Stimulated activated CD8-positive, alpha-beta memory T cell treated with anti-CD3 and anti-CD28 coated beads, Interleukin-15, amount 100 ng/mL, for 4 hours (primary cell): ENCODE measurements at places on chromosomes 2 and 18.

GRCh38 chr2:191105082-191105481 lies 45.7 kb downstream of the STAT4 start:
- DNase-seq = no peak

DNA sequence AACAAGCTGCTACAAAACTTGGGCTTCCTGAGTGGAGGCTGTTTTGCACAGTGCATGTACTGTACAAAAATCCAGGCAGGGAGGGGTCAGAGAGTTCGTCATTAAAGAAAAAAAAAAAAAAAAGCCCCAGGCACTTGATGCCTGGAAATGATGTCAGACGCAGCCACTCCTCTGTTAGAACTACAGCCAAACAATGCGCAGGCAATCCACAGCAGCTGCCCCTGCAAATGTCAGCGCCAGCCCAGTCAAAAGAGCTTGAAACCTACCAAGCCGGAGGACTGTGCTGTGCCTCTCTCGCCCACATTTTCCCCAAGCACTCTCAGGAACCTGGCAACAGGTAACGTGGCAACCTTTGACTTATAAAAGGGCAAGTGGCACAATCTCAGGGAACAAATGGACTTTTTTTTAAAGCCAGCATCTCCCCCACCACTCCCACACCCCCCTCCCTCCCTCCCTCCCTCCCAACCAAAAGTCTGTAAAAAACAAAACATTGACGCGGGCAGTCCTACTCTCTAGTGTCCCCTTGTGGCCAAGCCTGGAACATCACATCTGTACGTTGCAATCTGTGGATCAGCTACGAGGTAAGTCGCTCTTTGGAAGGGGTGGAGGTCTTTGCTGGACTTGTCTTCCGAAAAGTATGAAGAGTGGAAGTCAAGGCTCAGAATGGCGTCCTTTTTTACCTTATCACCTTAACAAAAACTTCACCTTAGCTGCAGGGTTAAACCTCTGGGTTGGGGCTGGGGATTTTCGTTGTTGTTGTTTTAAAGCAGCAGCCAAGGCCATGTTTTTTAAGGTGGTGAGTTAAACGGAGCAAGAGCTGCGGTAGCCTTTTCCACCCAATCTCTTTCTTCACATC lies 144.2 kb downstream of the TGIF1 start:
- peak; percentile 75 for DNase-seq

GRCh38 chr2:107570876-107571275 lies 255.8 kb upstream of the RGPD4 start:
- no peak for DNase-seq

- no peak for DNase-seq
These were observed 28.9 kb upstream of the FOSL2 start for GRCh38 chr2:28363686-28364280.

DNA sequence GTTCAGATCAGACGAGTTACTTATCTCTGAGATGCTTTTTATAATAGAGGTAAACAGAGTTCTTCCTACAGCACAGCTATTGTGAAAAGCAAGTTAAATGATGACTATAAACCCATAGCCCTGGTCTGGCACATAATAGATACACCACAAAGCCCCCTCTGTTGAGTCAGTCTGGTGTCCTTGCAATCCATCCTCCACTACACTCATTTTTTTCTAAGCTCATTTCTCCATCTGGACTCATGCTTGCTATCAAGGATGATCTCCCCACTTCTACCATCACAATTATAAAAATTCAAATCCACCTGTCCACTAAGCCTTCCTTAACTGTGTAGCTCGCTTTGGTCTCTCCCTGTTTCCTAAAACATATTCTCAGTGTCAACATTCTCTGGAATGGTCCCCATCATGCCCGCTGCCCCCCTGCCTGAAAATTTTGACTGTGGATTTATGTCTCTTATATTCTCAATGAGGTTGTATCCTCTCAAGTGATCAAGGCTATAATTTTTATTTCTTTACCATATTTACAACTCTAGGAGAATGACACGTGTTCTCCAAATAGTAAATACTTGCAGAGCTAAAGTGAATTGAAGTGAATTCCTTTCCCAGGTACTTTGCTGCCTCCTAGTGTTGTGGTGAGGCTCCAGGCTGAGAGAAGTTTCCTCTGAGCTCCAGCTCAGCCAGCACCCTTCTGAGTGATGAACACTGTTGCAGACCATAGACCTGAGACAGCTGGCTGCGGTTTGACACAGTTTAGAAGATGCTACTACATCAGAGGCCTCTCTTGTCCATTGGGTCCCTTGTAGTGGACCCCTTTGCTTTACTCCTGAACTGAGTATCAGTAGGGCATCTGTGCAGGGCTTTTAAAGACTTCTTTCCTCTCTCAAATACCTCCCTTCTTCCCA lies 108.7 kb downstream of the DPP10 start:
- no peak for DNase-seq

GRCh38 chr2:134397146-134397896 lies 143.4 kb downstream of the MGAT5 start:
- no peak for DNase-seq

GRCh38 chr2:185676316-185676715 lies 62.3 kb upstream of the FSIP2 start:
- no peak for DNase-seq

DNA sequence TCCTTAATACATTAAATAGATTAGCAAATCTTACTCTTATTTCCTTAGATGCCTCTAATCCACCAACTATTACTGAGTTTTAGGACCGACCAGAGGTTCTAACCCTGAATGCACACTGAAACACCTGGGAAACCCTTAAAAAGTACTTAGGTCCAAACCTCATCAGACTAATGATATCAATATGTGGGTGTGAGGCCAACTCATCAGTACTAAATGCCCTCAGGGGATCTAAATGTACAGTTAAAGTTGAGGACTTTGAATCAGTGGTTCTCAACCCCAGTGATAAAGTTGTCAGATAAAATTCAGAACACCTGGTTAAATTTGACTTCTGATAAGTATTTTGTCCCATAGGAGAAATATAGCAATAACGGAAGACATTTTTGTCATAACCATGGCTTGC lies 20.9 kb downstream of the MMADHC start:
- DNase-seq = no peak

DNA sequence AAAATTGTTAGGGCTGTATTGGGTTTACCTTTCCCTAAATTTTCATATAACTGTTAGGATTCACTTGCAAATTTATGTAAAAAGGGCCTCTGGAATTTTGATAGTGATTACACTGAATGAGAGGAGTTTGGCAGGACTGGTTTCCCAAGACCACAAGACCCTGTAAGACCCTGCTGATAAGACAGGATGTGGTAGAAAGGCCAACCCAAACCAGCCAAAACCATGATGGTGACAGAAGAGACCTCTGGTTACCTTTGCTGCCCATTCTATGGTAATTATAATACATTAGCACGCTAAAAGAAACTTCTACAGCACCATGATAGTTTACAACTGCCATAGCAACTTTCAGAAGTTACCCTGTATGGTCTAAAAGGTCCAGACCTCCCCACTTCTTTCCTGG lies 8.3 kb upstream of the CASP10 start:
- DNase-seq = no peak

DNA sequence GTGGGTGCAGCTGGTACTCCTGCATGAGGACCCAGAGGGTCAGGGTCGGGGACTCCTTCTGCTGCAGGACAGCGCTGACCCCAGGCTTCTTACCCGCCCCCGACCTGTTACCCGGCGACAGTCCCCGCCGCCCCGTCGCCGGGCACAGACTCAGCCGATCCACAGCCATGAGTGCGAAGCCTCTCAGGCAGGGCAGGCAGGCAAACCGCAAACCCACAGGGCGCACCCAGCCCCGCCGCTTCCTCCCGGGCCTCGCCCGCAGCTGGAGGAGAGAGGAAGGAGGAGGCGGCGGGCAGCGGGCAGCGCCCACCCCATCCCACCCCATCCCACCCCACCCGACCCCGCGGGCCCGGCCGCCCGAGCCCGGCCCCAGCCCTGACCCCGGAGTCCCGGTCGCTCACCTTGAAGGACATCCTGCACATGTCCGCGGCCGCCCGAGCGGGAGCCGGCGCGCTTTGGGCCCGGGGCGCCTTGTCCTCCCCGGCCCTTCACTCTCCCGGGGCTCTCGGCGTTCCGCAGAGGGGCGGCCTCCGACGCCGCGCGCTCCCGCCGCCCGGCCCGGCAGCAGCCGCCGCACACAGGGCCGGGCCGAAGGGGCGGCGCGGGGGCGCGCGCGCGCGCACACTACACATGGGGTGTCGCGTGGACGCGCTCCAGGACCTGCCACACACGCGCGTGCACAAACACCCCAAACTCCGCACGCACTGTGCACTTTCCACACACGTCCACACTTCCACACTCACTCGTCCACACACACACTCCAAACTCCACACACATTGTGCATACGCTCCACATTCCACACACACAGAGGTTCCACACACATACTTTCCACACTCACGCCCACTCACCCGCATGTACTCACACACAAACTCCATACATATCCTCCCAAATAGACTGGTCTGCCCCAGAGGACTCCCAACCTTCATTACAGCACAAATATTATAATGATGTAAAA lies at the start of gene ANKRD29:
ANKRD29 (minus strand) TSS at position 603 of the 955 bp plus-strand sequence; CDS start at position 422, 181 bp downstream.
- DNase-seq = no peak

GRCh38 chr2:39325966-39326365 lies 82.2 kb upstream of the CDKL4 start:
- DNase-seq = no peak

GRCh38 chr2:143504397-143504796 lies 375.2 kb downstream of the ARHGAP15 start:
- no peak for DNase-seq

- no peak for DNase-seq
These were observed 1.4 kb downstream of the SPATS2L start for GRCh38 chr2:200307724-200308545.

- DNase-seq = no peak
These were observed 43.0 kb upstream of the KCNE4 start for GRCh38 chr2:223008956-223009355.

- no peak for DNase-seq
These were observed 22.5 kb downstream of the ALS2 start for GRCh38 chr2:201758234-201758633.

GRCh38 chr2:204892506-204893255 lies 347.4 kb downstream of the PARD3B start:
- DNase-seq = no peak

DNA sequence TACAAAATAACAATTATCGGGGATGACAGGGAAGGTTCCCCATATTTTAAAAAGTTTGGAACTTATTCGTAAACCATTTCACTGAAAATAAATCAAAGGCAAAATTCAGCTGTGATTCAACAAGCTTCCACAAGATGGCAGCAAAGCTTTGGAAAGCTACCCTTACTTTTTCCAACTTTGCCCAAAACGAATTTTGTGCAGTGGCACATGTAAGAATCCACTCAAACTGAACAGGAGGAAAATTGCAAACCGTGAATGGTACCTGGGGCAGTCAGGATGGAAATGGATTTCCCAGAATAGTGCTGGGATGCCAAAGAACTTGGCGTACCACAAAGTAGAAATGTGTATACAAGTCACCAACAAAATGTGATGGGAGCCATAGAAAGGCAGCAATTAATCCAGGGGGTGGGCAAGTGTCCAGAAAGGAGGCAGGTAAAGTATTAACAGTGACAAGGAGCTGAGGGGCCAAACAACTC lies 10.7 kb downstream of the RPL31 start:
- no peak for DNase-seq

DNA sequence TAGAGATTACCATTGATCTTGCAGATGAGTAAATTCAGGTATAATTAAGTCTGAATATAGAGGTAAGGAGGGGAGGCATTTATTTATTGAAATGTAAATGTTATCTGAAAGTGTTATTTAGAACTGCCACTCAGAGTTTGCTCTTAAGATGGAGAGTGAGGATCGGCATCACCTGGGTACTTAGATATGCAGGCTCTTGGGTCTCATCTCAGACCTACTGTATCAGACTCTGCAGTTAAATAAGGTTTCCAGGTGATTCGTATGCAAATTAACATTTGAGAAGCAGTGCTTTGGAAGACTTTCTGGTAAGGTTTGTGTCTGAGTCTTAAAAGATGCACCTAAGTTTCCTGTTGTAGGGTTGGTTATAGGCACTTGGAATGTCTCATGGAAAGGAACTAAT lies 9.2 kb downstream of the HTR2B start:
- DNase-seq = no peak

DNA sequence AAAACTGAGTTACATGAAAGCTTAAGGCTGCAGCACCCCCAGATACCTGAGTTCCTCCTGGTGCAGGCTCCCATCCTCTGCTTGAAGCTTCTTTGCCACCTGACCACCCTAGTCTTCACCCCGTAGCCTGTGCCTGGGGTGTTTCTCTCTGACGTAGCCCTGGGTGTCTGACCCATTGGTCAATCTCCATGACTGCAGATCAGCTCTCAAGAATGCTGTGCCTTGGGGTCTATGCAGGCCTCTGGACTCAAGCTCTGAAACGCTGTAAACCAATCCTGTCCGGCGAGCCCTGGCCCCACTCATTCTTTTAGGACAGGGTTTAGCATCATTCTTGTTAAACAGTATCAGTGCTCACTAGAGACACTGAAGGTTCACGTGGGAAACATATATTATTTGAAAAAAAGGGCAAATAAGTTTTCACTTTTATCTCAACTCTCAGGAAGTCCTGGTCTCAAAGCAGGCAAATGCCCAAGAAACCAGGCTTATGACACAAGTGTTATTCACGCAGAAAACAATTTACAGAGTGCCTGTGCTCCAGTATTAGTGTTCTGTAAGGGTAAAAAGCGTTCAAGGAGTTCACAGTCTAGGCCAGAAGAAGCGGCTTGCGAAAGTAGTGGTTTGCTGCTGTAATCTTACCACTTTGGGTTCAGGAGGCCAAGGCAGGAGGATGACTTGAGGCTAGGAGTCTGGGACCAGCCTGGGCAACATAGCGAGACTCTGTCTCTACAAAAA lies 22.8 kb upstream of the PPP4R1 start:
- DNase-seq = no peak

GRCh38 chr2:232873909-232874641 lies 4.0 kb downstream of the SNORC start:
- DNase-seq = no peak

DNA sequence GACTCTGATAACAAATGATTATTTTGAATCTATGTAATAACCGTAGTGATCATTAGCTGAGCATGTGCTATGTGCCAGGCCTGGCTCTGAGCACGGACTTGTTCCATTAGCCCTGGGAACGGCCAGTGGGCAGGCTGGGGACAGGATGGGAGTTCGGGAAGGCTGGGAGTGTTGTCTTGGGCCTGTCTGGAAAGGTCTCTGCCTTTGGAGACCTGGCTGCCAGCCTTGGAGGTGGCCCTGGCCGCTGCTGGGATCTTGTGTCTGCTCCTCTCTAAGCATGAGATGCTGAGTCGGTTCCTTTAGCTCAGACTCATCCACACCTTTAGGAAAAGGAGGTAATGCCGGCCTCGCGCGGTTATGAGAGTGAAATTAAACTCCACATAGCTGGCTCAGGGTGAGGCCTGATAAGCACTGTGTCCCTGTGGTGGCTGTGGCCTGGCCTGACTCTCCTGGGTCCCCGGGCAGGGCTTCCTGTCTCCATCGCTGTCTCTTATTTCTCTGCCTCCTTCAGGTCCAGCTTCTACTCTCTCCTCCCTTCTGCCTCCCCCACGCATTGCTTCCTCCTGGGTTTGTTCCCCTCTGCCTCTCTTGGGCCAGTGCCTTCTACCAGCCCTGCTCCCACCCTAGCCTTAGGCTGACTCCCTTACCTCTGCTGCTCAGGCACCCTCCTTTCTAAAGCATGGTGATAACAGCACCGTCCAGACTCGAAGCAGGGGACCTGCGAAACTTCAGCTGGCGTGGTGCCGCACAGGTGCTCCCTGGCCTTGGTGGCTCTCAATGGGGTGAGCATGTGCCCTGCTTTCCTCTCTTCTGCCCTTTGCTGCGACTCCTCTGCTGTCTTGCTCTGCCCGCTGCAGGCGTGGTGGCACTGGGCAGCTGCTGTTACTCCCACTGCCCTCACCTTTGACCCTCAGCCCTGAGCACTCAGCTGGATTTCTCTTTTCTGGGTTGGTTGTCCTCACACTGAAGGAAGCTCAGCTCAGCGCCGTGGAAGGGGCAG lies 41.8 kb downstream of the NCK2 start:
- DNase-seq = no peak

GRCh38 chr18:51852681-51853080 lies 487.3 kb upstream of the DCC start:
- no peak for DNase-seq
